Activated CD8-positive, alpha-beta memory T cell treated with anti-CD3 and anti-CD28 coated beads for 24 hours (primary cell): ENCODE measurements at places on chromosomes 5 and 9.

DNA sequence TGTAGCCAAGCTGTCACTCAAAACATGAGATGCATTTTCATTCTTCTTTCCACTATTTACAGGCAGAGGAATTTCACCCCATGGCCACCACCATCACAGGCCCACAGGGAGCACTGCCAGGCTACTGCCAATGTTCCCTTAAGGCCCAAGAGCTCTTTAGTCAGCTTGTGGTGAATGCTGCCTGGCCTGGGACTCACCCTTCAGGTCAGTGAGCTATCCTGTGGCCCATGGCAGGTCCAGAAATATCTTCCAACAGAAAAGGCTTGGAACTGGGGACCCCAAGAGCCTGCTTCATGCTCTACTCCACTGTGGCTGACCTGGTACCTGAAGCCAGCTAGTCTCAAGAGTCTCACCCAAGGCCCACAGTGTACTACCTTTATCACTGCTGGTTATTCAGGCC is 1518.7 kb upstream of the CDH9 start:
- DNase-seq, result no peak

GRCh38 chr5:56625541-56625940 is 189.8 kb upstream of the MAP3K1 start:
- no peak for DNase-seq

DNA sequence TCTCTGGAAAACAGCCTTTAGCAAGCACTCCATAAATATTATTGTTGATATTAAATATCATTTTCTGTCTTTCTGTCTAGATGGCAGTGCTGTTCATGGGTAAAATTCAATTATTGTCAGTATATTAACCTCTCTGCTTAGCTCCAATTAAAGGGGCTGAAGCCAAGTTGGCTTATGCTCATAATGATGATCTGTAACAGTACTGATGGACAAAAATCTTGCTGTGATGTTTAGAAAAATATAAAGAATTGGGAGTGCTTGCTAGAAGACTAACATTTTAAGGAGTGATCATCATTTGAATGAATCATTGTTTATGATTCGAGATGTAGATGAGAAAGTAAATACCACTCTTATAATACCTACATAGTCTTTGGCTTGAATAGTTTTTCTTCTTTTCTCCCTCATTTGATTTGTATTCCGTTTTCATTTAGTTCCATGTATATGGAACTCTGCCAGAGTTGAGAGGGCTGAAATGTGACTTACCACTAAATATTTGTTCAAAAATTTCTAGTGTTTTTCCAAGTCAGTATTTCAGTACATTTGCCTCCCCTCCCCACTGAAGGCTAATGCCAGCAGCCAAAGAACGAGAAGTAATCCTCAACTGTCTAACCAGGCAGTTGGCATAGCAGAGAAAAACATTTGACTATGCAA is 538.3 kb downstream of the CSNK1G3 start:
- DNase-seq, result no peak

DNA sequence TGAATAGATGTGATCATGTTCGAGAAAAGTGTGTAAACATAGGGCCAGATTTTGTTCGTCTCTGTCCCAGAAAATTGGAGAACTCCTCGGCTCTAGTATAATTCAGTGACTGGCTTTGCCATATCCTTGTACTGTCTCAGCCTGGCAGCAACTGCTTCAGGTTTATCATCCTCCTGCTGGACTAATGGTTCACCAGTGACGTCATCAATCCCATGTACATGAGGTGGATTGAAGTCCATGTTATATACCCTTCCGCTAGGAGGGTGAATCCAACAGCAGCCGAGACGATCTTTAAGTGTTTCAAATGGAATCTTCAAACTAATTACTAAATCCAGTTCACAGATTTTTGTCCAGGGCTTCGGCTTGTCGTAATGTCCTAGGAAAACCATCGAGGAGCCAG is 17.1 kb upstream of the PLPP1 start:
- DNase-seq, result no peak

DNA sequence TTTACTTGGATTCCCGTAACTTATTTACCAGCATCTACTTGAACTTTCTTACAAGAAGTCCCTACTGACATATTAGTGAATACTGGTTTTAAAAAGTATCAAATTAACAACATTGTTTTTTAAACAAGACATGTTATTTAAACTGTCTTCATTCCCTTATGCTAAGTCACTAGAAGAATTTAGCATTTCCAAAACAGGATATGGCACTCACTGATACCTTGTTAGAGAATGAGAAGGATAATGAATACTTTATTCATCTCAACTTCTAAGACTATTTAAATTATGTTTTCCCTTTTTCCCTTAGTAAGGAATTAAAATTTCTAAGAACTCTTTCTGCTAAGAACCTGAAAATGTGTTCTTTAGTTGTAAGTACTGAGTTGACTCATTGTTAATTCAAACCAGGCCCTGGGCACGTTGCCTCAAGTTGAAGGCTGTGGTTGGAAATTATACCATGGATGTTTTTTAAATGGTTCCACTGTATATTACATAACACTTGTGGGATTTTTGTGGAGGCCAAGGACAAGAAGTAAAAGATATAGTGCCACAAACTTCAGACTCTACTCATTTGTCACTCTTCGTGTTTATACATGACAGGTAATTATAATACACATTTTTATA is 219.0 kb upstream of the EDIL3 start:
- DNase-seq, result no peak

- DNase-seq, result no peak
Observed at GRCh38 chr5:126849101-126849678, 72.3 kb downstream of the LMNB1 start.

DNA sequence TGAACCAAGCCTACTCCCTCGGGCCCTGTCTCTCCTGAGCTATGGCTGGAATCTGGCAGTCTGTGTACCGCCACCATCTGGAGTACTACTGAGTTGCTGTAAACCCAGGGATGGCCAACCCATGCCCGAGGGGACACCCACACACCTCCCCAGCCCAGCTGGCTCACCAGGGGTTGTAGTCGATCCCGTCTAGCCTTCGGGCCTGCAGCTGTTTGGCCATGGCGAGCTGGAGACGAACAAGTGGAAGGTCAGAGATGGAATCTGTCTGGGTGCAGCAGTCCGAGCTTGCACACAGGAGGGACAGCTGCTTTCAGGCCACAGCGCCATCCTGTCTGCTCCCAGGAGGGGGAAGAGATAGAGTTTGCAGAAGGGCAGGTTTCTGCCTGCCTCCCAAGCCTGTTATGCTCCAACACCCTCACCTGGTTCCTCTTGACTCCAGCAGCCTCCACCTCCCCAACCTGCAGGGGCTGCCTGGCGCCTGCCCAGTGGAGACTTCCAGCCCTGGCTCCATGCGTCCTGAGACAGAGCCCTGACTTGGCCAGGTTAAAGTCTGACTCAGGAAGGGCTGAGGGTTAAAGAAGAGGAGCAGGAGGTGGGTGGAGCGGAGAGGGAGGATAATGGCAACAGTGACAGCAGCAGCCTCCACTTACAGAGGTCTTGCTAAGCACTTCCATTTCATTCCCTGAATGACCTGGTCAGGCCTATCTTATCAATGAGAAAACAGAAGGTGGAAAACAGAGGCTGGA is 15.8 kb upstream of the SPOUT1 start:
- no peak for DNase-seq

DNA sequence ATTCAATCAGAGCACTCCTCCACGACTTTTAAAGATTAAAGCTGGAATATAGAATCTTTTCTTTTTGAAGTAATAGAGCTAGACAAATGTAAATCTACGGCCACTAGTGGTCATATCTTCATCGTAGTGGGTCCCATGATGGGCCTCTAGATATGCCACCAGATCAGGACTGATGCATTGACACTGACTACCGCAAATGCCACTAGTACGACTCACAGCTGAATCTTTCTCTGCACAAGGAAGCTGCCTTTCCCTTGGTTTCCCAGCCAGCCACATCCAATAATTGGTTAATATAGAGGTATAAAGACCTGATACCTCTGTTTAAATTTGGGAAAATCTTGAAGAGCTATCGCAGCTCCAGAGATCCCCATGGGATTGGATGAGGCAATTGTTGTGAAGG is 37.8 kb upstream of the ADRB2 start:
- no peak for DNase-seq

GRCh38 chr5:120140501-120140900 is 323.6 kb upstream of the PRR16 start:
- DNase-seq, result no peak

DNA sequence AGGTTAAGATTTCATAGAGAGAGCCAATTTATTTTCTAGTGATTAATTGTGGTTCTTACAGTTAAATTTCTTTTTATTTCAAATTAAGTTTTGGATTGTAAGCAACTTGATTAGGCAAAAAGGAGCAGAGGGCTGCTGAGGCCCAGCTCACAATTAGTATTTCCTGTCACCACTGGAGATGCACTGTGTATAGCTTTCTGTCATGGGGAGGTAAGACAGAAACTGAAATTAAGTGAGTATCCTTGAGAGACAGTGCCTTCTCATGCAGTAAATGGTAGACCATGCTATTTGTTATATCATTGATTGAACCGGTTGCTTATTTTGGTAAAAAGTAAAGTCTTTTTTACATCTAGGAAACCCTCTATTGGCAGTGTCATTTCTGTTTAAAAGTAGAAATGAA is 190.7 kb downstream of the CCDC171 start:
- DNase-seq, result no peak

- DNase-seq, result no peak
Observed at GRCh38 chr9:2140600-2141223, 125.6 kb downstream of the SMARCA2 start.

DNA sequence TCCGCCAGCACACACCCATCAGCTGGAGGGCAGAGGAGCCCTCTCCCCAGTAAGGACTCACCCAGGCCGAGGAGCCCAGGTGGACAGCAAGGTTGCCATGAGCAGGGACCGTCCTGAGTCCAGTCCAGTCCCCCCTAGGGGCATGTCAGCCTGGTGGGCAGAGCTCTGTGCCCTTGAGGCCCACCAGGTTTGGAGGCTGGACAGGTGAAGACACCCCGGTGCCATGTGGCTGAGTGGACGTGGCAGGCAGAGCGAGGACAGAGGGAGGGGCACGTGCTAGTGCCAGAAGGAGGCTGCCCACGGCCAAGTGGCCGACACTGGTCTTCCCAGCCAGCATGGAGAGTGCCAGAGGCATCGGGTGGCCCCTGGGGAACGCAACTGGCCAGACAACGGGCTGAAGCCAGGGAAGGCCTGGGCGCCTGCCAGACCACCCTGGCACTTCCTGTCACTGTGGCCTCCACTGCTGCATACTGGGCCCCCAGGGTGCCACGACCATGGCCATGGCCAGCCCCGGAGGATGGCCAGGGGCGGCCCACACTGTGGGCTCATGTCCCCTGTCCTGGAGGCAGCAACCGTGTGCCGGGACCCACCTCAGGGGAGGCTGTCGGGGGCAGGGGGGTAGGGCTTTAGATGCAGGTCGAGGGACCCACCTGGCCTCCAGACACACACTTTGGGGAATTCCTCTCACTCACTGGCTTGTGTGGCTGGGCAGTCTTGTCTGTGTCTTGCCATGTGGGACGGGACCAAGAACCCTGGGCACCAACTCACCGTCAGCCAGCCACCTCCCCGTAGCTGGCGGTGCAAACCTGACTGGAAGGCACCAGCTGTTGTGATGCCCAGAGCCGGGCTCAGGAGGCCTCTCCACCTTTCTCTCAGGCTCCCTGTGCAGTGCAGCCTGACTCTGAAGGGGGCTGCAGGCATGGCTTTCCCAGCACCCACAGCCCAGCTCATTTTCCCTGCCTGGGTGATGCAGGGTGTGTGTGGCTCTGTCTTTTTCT is 42.3 kb upstream of the LPCAT1 start:
- DNase-seq, result no peak

GRCh38 chr9:133861086-133861485 is 122.9 kb upstream of the SARDH start:
- DNase-seq, result no peak

- no peak for DNase-seq
Observed at GRCh38 chr5:144467792-144468191, 297.1 kb downstream of the KCTD16 start.

DNA sequence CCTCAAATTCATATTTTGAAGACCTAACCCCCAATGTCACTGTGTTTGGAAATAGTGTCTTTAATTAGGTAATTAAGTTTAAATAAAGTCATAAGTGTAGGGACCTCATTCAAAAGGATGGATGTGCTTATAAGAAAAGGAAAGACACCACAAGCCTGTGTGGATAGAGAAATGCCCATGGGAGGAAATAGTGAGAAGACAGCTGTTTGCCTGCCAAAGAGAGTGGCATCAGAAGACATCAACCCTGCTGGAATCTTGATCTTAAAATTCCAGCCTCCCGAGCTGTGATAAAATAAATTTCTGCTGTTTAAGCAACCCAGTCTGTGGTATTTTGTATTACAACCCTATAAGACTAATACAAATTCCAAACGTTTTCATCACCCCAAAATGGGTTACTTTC is 1867.9 kb upstream of the NUDT12 start:
- no peak for DNase-seq

DNA sequence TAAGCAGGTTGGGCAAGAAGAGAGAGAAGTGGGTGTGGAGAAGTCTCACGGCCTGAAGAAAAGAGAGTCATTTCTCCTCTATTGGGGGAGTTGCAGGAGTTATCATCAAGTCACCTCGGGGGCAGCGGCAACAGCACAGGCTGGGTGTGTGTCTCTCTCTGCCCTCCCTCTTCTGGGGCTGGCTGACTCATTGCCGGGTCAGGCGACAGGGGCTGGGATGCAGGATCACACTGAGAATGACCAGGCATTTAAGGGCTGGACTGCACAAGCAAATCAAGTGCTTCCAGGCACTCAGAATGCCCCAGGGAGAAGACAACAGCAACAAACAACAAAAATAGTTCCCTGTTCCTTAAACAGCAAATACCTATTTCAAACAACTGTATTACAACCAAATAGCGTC is 6.3 kb upstream of the EQTN start:
- no peak for DNase-seq

DNA sequence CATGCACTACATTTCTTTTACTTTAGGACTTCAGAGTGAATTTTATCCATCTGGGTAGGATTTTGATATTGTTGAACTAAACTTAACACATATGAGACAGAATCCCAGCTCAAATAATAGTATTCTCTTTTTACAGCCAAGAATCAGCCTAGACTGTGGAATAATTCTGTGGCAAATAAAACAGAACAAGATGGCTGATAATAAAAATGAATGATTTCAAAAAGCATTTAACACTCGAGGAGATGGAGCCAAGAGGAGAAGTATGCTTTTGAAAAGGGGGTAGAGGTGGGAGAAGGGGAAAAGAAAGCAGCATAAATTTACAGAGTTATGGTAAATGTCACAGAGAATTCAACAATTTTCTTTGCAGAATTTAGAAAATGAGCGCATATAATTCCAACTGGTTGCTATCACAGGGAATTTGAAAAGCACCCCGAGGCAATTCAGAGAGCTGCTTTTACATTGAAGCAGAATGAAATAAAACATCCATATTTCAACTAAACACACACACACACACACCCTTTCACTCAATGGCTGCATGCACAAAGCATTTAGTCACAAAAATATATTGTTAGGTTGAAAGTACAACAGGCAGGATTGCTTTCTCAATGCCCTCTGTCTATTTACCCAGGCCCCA is 60.2 kb upstream of the DMAC1 start:
- no peak for DNase-seq
